ENCODE measurements at places on chromosomes 16 and 17.

DNA sequence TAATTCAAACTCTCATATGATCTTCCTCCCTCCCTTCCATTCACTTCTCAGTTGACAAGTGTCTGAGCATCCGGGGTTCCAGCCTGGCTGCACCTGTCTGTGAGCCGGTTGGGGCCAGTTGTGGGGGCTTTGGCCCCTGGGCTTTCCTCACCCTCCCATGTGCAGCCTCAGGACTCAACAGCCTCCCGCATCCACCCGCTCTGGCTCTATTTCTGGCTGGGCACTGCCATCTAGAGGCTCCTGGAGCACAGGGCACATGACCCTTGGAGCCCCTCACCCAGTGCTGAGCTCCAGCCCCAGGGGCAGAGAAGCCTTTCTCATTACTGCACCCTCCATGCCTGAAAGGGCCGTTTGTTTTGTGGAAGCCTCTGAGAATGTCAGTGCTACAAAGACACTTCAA lies 43.3 kb downstream of the HAPSTR1 start:
- DNase-seq: peak; percentile 63

GRCh38 chr17:69427486-69428197 lies 13.1 kb downstream of the MAP2K6 start:
- DNase-seq: no peak

DNA sequence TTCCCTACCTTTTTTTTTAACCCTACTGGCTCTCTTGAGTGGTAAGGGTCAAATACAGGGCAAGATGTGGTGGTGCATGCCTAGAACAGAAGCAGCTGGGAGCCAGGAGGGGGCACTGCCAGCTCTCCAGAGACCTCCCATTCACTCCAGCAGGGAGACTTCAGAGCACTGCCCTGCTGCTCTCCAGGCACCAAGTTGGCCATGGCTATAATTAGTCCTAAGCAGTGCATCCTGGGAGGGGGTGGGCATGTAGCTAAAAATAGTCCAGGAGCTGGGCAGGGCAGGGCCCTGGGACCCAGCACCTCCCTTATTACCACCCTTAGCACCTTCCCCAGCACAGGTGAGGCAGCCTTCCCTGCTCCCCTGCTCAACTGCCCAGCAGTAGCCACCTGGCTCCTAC lies 3.5 kb downstream of the CORO6 start:
- DNase-seq: peak; percentile 29

- no peak for DNase-seq
These were observed 173.9 kb downstream of the MAF start for GRCh38 chr16:79426663-79427062.

DNA sequence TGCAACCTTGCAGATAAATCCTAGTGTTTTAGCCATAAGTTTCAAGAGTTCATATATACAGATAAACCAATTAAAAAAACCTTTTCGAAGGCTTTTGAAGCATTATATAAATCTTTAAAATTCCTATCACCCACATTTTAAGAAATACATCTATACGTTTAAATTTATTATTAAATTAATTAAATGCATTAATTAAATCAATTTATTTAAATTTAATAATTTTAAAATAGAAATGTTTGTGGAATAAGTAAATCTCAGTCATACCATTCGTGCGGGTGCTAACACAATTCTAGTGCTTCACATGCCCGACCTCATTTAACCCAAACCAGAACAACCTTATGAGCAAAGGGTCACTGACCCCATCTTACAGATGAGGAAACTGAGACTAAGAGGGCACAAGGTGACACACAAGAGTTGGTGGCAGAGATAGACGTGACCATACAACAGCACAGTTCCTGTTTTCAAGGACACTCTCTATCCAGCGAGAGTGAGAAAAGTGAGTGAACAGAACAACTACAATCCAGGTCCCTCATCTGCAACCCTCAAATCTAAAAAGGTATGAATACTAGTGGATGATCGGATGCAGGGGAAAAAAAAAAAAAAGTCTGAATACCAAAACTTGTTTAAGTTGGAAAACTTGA lies 1.4 kb downstream of the NSMCE1 start:
- no peak for DNase-seq

DNA sequence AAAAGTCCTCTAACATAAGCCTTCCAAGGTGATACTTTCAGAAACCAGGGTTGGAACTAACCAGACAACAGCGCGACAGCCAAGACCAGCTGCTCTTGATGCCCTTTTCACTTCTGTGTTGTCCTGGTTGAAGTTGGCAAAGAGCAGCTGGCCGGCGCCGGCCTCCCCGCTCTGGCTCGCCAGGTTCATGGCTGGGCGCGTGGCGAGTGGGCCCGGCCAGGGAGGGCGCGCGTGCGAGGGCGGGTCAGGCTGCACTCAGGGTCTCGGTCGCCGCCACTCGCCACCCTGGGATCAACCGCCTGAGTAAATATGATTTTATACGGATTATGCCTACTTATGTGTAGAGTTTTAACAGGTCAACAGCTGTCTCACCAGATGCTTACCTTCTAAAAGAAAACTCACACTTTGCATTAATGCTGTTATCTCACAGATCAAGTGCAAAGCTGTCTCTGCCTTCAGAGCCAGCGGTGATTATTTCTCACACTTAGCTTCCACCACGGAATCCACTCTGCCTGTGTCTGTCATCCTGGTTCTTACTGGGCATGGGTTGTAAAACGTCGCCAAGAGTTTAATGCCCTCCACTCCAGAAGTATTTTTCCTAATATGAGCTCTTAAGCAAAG lies 13.5 kb downstream of the KCTD2 start:
- DNase-seq: no peak

GRCh38 chr17:75475144-75475835 lies 18.9 kb downstream of the TMEM94 start:
- no peak for DNase-seq

DNA sequence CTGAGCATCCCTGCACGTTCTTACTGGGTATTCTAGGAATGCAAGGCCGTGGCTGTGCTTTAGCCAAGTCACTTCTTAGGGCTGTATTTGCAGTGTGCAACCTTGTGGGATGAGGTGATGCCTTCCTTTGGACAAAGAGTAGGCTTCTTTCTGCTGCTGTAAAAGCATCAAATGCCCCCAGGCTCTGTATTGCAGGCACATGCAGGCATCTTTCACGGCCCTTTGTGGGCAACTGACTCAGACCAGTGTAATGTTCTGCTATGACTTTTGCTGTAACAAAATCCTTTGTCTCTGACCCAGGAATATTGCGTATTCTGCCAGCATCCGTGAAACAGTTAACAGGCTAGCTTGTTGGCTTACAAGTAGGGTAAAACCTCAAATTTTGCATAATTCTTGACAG lies 30.9 kb upstream of the GCSH start:
- DNase-seq: no peak

DNA sequence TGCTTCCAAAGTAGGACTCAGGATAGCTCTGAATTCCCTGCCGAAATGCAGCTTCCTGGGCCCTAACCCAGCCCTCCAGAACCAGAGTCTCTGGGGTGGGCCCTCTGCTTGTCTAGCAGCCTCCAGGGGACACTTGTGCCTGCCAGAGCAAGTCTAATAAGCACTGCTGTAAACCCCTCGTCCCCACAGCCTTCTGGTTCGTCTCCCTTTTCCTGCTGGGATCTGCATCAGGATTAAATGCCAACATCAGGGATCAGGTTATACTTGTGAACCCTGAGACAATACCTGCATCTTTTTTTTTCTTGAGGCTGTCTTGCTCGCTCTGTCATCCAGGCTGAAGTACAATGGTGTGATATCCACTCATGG lies 282.0 kb downstream of the SEC14L1 start:
- no peak for DNase-seq

DNA sequence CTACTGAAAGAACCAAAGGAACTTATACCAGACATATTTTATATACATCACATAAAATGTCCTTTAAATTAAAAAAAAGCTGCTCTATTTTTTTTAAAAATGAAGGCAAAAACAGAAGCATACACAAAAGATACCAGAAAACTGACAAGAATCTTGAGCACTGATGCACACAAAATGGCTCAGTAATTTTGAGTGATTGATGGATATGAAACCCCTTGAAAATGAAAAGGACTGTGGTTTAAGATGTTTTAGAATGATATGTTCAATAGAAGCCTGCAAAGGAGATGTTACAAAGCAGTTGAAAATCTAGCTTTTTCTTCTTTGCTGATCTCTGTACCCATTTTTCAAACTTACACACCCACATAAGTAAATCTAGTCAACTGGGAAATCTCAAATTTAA lies 2.7 kb downstream of the C16orf87 start:
- DNase-seq: peak; percentile 5

DNA sequence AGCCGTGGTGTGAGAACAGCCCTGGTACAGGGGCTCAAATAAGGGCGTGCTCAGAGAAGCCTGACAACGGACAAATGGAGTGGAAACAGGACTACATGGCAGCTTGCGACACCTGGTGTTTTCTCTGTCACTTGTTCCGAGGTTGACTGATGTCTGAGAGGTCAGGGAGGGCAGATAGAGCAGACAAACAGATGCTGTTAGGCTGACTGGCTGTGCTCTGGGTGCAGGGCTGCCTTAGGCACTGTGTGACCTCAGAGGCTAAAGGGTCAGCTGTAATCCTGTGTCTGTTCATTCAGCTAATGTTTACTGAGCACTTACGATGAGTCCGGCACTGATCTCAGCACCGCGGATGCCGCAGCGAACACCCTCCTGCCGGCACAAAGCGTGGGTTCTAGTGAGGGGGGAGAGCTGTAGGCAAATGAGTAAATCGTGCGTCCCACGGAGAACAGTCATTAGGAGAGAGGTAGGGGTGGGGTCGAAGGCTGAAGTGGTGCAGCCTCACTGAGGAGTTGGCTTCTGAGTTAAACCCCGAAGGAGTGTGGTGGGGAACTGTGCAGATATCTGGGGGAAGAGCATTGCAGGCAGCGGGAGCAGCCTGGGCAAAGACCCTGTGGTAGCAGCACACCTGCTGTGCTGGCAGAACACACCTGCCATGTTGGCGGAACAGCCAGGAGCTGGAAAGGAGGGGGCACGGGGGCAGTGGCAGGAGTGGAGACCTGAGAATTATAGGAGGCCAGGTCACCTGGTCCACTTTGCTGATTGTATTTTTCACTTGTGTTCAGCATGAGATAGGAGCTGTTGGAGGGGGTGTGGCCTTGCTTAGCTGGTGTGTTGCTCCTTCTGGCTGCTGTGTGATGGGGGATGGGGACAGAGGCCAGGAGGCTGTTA lies 35.0 kb downstream of the GPT2 start:
- peak; percentile 76 for DNase-seq

- peak; percentile 54 for DNase-seq
These were observed 659 bp downstream of the RPH3AL start for GRCh38 chr17:351875-352420.

DNA sequence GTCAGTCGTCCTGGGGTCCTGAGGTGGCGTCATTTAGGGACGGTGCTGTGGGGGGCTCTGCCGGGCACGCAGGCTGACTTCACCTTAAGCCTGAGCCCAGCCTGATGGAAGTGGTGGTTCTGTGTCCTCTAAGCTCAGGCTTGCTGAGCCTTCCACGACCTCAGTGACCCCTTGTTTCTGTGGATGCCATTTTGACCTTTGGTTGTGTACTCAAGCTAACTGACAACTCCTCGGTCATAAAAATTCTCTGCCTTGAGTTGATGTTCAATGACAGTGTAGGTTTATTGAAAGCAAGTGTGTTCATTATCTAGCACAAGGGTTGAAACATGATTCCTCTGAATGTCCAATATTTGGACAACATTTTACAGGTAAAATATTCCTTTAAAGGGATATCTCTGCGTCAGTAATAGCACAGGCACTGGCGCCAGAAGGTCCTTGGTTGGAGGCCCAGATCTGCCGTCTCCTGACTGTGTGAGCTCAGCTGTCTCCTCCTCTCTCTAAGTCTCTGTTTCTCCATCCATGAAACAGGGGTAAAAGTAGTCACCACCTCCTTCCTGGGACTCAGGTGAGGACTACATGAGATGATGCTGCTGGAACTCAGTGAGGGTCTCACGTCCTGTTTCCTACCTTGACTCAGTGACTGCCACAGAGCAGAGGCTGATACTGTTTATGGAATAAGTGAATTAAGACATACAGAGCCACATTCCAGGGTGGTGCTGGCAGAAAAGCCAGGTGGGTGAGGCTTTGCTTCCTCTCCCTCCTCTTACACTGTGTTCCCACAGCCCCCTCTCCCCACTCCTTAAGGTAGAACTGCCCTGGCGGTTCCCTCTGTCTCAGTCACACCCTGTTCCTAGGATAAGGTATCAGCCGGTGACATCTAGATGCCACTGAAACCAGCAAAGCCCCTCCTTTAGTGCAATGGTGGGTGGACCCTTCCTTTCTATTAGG lies 75.7 kb downstream of the IRF8 start:
- DNase-seq: no peak

- DNase-seq: peak; percentile 1
These were observed 12.8 kb downstream of the SLC7A6OS start for GRCh38 chr16:68297908-68298307.

GRCh38 chr17:49996495-49997300 lies 1.7 kb upstream of the DLX3 start:
- DNase-seq: peak; percentile 39

DNA sequence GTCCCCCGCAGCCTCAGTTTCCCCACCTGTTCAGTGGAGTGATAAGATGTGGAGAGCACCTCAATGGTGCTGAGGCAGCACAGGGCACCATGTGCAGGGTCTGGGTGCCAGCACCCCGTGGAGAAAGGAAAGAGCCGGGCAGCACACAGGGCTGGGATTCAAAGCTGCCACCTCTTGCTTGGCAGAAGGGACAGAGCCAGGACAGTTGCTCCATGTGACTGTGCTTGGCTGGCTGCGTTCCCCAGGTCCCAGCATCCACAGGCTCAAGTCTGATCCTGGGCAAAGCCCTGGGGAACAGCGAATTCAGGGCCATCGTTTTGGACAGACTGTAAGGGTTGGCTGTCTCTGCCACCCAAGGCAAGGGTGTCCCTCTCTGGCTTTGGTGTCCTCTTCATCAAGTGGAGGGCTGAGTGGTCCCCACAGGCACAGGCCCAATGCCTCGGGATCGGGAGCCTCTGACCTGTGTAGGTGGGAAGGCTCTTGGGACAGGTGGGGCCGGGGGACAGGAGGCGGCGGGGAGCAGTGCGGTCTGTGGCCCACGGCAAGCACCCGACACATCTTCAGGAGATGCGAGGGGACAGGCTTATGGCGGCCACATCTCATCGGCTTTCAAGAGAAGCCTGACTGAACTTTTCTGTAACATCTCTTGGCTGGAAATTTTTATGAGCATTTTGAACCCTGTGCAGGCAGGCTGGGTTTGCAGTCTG lies 8.5 kb downstream of the ZNF469 start:
- DNase-seq: no peak

DNA sequence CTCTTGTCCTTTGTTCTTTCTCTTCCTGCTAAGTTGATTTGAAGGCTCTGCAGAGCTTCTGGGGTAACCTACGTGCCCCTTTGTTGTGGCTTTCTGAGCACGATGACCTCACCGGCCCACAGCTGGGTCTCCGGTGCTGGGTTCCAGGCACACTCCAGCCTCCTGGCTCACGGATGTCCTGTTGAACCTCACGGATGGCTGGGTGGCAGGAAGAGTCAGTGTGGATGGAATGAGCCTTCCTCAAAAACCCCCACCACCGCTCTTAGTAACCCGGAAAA lies 116.0 kb downstream of the SOCS1 start:
- no peak for DNase-seq

Measured in NCI-H1417 (cell line).